ENCODE measurements at places on chromosomes 4 and X.

GRCh38 chr4:166862032-166862431, 372.3 kb downstream of the SPOCK3 start:
- DNase-seq: no peak

DNA sequence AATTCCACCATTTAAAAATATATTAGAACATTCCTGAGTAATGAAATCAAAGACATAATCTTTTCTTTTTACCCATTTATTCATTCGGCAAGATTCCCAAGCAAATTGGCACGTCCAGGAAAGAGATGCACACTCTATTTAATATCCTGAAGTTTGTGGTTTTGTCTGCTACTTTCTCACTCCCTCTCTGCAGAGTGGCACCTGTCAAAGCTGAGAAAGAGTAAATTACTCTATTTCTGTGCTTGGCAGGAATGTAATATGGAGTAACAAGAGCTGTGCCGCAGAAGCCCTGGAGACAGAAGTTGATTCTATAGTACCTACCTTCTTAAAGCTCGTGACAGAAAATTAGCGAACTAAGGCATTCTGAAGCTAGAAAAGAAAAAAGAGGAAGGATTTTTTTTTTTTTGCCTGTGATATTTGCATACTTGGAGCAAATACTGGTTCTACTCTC, 5.5 kb downstream of the GSTCD start:
- no peak for DNase-seq

DNA sequence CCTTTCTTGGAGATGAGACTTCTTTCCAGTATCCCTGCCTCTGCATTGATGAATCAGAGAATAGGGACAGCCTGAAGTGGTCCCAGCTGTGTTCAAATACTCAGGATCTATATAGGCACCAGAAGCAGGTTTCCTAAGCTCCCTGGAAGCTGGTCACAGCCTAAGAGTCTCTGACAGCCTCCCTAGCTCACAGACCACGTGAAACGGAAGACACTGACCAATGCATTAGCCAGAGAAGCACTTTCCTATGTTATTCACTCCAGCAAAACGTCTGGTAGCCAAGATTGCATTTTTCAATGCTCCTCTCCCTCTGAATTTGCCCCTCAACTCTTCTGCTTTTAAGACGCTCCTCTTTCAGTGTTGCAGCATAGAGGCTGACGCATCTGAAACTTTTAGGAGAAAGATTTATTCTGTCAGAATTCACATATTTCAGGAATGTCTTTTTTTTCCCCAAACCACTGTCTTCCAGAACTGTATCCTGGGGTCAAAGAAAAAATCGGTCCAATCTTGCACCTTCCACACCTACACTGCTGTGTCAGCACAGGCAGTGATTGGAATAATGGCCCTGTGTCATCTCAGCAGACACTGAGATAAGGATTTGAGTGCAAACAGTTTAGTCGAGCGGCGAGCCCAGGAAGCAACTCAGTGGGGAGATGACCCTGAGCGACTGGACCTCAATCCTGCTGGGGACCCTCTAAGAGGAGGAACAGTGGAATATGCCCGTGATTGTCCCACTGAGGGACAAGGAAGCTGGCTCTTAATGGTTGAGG, 109.4 kb downstream of the SMIM20 start:
- no peak for DNase-seq

- DNase-seq: no peak
Measured at GRCh38 chr4:13920111-13920875, 292.8 kb upstream of the BOD1L1 start.

GRCh38 chrX:83916525-83916924, 55.6 kb downstream of the CYLC1 start:
- DNase-seq: no peak
